Sciatic nerve (tissue), 2 donors: ENCODE measurements at places on chromosomes 13 and 19.
A peak's percentile ranks its signal among the peaks of the same experiment; 100 is the strongest.

- DNase-seq, result no peak
Measured at GRCh38 chr19:3818466-3818865, 32.3 kb upstream of the MATK start.

GRCh38 chr13:113187263-113187669 lies 21.2 kb downstream of the PCID2 start:
- peak; percentile 73 for DNase-seq

GRCh38 chr13:109465148-109465547 lies 321.2 kb downstream of the IRS2 start:
- DNase-seq, result no peak

DNA sequence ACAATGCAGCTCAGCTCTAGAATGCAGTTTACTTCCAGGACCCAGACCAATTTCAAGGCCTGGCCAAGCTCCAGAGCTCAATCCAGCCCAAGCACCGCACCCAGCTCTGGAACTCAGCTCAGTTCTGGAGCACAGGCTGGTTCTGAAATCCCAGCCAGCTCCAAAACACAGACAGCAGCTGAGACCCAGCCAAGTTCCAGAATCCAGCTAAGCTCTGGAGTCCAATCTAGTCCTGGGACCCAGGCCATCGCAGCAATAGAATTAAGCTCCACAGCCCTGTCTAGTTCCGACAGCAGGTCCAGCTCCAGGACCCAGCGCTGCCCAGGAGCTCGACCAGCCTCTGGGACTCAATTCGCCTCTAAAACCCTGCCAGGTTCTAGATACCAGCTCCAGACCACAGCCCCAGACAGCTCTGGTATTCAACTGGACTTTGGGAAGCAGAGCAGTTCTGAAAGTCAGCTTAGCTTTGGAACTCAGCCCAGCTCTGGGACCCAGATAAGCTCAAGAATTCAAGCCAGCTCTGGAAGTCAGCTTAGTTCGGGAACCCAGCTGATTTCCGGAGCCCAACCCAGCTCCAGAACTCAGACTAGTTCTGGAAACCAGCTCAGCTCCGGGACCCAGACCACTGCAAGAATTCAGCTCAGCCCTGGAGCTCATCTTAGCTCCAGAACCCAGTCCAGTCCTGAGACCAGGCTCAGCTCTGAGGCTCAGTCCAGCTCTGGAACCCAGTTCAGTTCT lies 6.8 kb downstream of the GIPC3 start:
- no peak for DNase-seq

DNA sequence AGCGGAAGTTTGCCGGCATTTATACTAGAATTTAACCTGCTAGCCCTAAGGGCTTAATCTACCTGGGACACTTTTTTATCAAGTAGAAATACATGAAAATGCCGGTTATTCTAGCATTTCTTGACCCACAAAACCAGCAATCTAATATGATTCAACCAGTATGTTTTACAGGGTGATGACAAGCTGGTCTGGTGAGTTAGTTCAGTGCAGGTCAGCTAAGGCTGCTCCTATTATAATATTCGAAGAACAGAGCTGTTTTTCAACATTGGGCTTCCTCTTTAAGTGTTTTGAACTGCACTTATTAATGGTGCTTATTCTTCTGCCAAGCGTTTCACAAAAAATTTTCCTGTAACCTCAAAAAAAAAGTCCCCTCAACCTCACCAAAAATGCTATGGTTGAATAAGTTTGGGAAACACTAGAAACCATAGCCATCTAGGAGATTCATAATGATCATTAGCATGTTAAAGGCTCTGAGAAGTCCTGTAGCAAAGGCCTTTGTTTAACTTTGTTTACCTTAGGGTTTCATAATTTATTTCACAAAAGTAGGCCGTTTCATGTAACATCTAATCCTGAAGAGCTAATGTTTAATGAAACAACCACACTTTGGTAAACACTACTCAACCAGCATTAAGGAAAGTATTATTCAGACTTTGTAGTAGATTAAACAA lies 526.6 kb downstream of the KLF12 start:
- DNase-seq, result no peak

DNA sequence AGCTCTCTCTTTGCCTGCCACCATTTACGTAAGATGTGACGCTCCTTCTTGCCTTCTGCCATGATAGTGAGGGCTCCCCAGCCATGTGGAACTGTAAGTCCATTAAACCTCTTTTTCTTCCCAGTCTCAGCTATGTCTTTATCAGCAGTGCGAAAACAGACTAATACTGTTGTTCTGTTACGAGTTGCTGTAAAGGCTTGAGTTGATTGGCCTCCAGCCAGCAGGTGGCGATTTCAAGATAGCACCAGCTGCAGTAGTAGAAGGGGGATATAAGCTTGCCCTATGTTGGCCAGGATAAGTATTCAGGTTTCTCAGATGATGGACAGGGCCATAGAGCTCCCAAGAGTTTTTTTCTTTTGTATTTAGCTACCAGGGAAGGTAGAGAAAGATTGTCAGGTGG lies 385.5 kb downstream of the MZT1 start:
- no peak for DNase-seq

DNA sequence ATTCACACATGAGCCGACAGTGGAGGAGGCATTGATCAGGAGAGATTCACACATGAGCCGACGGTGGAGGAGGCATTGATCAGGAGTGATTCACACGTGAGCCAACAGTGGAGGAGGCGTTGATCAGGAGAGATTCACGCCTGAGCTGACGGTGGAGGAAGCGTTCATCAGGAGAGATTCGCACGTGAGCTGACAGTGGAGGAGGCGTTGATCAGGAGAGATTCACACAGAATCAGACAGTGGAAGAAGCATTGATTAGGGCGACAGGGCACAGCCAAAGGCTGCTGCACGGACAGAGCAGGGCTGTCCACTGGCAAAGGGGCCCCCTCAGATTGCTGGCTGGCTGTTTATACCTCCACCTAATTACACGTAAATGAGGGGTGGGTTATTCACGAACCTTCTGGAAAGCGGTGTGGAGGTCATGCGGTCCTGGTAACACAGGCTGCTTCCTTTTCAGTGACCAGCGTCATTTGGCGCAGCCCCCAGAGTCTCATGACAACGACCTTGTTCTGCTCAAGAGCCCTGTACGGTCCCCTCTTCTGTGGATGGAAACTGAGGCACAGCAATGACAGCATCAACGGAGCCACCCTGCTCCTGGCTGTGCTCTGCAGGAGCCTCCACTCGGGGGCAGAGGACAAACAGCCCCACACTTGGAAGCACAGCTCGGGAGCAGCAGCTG lies 50.6 kb upstream of the GAS6 start:
- peak; percentile 43 for DNase-seq

DNA sequence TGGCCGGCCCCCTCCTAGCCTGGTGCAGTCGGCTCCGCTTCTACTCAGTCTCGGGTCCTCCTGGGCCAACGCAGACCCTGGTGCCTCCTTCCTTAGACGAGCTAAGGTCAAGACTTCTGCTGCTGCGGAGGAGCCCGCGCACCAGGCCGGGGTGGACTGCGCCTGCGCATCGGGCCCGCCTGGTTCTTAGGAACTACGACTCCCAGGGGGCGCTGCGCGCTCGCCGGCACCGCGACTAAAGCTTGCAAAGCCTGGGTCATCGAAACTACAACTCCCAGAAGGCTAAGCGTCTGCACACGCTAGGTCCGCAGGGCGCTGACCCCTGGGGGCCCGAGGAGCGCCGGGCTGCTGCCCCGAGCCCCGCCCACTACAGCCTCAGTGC lies at the start of gene ZNF835:
Gene ZNF835 (minus strand): TSS at position 145 of the 382 bp plus-strand sequence. CDS start 6,559 bp downstream, outside the sequence.
- peak; percentile 97 for DNase-seq

GRCh38 chr19:4233282-4233853 lies 4.0 kb downstream of the EBI3 start:
- peak; percentile 72 for DNase-seq

DNA sequence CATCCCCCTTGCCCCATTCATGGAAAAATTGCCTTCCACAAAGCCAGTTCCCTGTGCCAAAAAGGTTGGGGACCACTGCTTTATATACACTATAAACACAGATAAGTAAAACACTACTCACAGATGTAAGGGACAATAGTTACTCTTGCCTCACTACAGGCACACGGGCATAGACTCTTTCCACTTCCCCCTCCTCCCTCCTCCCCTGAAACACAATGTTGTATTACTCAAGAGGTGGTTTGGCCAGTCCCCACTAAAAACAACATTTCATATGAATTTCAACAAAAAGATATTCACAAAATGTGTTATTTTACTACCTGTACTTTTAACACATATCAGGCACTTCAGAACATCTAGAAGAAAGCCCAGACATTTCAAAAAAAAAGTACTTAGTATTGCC lies 45.1 kb downstream of the EPSTI1 start:
- no peak for DNase-seq
